LHCN-M2 (cell line): ENCODE measurements at places on chromosomes 2 and 18. TPM values are rescaled to one million over a fixed set of nuclear protein-coding genes. Genes with fewer than 3 reads are reported as not detected.

MPV17 gene
- total RNA-seq, result 81.4 and 113 TPM in 2 replicates

PASK gene
- 8.3 and 8.5 TPM in 2 replicates for total RNA-seq

GNLY gene
- not detected in 2 replicates for total RNA-seq

TUBA3E gene
- total RNA-seq, result 0.29 TPM in 1 of 2 replicates, not detected in the other

- DNase-seq, result no peak
Measured at GRCh38 chr18:55486936-55487335, 101.1 kb downstream of the TCF4 start.

GRCh38 chr2:60882971-60883753, 1.8 kb downstream of the REL start:
- no peak for DNase-seq

DNA sequence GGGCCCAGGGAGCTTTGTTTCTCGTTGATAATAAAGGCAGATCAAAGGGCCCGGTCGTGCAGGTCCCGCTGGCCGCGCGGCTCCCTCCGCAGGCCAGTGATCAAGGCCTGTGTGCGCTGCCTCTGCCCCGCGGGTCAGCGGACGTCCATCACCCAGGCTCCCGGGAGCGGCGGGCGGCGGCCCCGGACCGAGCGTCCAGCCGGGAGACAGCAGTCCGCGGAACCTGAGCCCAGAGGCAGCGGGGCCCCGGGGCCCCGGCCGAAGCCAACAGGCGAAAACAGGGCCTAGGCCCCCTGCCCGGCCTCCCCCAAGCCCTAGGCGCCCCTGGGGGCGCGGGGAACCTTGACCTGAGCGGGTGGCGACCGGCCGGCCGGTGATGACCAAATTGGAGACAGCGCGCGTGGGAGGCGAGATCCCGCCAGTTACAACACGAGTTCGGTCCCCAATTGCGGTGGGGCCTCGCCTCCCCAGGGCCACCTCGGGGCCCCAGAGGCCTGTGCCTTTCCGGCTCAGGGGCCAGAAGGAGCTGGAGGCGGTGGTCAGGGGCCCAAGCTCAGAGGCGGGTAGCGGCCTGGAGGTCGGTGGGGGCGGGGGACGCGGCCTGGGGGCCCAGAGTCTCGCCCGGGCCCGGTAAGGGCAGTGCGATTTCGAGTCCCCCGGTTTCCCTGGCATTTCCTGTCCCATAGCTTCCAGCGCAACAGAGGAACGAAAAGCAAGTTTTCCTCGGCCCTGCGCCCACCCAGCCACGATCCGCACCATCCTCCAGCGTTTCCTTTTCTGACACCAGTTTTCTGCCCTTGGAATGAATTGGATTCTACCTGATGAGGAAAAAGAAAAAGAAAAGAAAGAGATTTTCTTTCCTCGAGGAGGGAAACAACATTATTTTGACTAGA, 5.9 kb downstream of the SP9 start:
- DNase-seq, result no peak

DNA sequence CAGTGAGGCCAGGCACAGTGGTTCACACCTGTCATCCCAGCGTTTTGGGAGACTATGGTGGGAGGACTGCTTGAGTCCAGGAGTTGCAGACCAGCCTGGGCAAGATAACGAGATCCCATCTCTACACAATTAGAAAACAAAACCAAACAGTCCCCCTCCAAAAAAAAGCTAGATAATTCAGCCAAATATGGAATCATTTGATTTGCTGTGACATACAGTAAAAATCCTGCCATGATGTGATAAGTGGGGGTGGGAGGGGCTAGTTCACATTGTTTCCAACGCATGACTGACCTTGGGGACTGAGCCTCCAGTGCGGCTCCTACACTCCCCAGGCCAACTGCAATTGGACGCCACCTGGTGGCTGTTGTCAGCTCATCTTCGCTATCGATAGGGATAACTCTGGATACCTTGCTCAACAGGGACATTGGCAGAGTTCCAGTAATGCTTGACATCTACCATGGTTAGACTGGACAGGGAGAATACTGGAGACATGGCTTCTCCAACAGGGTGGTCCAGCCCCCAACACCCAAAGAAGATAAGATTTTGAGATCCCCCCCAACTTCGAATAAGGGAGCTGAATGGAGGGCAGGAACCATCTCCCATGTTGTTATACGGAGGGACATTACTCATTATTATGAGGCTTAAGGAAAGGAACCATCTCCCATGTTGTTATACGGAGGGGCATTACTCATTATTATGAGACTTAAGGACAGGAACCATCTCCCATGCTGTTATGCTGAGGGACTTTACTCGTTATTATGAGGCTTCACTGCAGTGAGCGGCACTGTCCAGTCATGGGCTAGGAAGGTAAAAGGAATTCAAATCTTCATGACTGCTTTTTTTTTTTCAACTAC, 135.9 kb downstream of the TGIF1 start:
- DNase-seq, result peak; percentile 86

DNA sequence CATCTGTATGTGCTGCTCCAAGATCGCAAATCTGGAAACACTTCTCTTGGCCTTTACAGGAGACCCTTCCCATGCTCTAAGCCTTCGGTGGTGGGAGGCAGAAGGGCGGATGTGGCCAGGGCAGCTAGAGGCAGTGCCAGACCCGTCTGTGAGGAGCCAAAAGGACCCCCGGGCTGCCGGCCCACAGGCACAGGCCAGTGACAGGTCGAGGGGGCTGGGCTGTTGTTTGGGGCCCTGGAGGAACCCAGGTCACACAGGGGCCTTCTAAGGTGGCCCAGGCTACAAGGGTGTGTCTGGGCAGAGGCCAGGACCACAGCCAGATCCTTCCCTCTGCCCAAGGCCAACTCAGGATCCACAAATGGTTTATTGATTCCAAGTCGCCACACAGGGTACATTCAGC, 49.4 kb downstream of the SLC66A2 start:
- DNase-seq, result no peak
